ENCODE measurements at places on chromosomes 7 and 10. TPM values are rescaled to one million over a fixed set of nuclear protein-coding genes. Genes with fewer than 3 reads are reported as not detected.

DNA sequence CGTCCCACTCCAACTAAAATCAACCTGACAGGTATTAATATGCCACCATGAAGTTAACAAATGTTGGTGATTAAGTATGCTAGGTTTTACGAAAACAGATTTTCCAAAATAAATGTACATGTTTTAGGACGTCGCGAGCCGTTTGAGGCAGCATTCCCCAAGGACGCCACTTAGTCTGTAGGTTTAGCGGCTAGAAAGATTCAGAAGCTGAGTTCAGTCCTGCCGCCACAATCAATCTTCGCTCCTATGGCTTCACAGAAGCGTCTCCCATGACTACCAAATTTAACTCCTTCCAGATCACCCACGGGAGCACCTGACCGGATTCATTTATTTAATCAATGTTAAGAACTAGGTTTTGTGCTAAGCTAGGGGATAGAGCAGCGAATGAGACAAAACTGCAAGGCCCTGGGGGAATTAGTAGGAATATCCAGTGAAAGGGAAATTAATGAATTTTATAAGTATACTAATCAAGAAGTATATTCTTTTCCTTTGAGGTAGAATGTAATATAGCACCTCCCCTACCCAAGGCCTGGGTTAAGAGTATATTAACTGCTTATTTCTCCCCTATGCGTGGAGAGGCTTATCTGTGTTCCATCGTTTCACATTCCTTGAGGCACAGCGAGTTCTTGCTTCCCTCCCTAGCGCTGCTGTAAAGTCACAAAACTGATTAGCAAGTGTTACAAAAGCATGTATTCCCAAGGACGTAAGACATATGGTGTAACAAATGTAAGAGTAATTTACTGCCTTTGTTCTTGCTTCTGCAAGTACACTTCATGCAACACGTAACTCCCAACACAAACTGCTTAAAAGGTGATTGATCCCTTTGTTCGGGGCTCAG, 994 bp upstream of the CYP51A1 start:
- DNase-seq, result no peak

The PRTFDC1 gene
- total RNA-seq, result 1.7 TPM

The MRPS17 gene
- 11.6 TPM for total RNA-seq

The PRKAR2B gene
- total RNA-seq, result 0.50 TPM
